Fibroblast of gingiva (primary cell): ENCODE measurements at places on chromosomes 1 and 21.

GRCh38 chr1:9059891-9060744 lies 9.3 kb downstream of the SLC2A5 start:
- DNase-seq = no peak

DNA sequence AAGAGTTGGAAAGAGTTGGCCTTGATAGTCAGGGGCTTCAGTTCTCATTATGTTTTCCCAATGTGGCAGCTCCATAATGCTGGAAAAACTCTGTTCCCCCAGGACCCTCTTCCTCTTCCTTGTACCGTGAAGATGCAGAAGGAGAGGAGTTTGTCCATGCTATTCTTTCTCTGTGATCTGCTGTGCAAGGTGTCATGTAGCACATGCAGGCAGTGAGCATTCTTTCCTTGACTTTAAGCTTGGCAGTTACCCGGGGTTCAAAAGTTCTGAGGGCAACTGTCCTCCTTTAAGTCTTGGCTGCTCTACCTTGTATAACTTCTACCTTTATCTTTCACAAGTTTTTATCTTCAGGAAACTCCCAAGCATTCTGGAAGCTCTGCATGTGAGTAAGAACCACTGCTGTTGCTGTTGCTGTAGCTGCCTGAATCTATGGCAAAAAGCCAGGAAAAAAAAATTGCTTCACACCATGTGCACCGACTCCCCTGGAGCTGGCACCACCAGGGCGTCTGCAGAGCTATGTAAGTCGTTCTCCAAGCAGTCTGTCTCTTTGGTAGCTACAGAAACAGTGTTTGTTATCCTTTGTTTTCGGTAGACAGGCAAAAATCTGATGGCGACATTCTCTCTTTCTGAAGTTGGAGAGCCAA lies 42.7 kb upstream of the SLC16A1 start:
- DNase-seq = peak; percentile 97

DNA sequence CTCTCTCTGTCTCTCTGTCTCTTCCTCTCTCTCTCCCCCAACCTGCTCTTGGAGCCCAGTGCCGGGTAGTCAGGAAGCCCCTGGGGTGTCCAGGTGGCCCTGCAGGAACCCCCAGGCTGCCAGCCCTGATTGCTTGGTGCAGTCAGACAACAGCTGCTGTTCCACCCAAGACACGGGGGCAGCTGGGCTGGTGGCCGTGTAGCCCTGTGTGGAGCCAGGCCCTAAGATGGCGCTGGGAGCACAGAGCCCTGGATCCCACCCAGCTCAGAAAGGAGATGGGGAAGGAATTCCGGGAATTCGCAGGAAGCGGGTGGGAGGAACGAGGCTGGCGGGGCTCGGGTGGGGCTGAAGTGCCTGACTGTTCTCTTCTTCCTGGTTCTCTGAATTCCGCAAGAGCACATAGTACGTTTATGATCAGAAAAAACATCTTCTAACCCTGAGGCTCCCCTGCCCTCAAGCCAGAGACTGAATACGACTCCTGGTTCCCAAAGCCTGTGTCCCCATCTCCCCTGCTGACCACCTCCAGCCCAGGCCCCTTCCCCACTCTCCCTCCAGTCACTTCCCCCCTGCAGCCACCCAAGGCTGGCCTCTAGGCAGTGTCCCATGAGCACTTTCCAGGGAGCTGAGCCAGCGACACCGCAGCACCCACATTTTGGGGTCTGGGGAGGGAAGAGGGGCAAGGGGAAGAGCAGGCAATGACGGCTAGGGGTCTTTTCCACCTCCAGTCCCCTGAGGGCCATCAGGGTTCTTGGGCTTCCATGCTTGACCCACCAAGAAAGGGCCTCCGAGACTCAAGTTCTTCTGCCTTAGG lies 55.0 kb downstream of the WNT9A start:
- no peak for DNase-seq

GRCh38 chr1:104624538-104624937 lies 874.8 kb downstream of the AMY1C start:
- no peak for DNase-seq

- no peak for DNase-seq
Observed at GRCh38 chr21:43609501-43610340, 49.6 kb downstream of the HSF2BP start.

DNA sequence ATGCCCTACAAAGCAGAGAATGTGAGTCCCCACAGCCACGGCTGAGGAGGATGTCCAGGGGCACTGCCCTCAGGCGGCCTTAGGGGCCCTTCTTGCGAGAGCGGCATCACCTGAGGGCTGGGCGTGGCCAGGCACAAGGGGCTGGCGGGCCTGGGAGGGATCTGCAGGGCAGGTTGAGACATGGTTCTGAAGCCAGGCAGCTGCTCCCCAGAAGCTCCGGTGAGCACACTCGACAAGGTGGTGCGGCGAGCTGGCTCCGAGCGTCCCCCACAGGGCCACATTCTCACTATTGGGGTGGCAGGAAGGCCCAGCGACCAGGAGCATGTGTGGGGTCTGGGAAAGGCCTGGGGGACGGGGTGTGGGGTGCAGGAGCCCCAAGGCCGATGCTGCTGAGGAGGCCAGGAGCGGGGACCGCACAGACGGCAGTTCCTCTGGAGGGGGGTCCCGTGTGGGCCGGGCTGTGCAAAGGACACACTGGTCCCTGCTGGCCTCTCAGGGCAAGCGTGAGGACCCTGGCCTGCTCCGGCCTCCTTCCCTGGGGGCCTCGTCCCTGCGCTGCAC lies 47.2 kb downstream of the MORN1 start:
- no peak for DNase-seq

- DNase-seq = no peak
Observed at GRCh38 chr1:234504969-234505768, 26.2 kb upstream of the TARBP1 start.

DNA sequence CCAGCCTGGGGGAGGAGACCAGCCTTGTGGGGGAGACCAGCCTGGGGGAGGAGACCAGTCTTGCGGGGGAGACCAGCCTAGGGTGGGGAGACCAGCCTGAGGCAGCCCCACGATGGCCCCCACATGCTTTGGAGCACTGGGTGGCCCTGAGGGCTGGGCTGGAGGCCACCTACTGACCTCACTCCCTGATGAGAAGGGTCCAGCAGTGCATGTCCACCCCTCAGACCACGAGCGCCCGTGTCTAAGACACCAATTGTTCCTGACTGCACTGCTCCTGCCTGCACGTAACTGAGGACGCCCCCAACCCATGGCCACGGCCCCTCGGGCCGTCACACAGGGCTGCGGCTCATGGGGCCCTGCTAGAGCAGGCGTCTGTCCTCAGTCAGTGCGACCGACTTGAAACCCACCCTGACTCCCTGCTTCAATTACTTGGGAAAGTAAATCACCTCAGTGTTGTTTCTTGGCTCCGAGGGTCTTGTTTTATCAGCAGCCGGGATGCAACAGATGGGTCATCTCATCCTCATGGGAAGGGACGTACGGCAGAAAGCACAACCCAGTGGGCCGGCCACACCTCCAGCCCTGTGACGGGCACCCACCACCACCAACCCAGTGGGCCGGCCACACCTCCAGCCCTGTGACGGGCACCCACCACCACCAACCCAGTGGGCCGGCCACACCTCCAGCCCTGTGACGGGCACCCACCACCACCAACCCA lies at the start of gene SPATC1L:
TSS of gene SPATC1L (minus strand) at position 550 of the 715 bp plus-strand sequence. CDS start 1,643 bp downstream, outside the sequence.
- DNase-seq = peak; percentile 75

GRCh38 chr1:45359882-45360513 lies 19.8 kb upstream of the MUTYH start:
- peak; percentile 70 for DNase-seq

DNA sequence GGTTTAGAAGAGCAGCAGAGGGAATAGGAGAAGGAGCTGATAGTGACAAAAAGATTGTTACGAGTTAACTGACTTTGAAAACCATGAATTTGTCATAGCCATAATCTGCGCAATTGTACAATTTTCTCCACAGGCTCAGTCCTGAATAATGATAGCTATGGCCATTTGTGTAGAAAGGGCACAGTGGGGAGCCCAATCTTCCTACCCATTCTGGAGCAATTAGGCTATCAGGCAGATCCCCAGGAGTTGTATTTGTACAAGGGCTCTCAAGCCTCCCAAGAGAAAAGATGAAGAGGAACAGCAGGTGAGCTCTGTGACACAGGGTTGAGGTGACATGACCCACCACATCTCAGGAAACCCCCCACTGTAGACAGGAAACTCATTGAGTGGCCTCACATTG lies 42.1 kb upstream of the SAMD13 start:
- no peak for DNase-seq

DNA sequence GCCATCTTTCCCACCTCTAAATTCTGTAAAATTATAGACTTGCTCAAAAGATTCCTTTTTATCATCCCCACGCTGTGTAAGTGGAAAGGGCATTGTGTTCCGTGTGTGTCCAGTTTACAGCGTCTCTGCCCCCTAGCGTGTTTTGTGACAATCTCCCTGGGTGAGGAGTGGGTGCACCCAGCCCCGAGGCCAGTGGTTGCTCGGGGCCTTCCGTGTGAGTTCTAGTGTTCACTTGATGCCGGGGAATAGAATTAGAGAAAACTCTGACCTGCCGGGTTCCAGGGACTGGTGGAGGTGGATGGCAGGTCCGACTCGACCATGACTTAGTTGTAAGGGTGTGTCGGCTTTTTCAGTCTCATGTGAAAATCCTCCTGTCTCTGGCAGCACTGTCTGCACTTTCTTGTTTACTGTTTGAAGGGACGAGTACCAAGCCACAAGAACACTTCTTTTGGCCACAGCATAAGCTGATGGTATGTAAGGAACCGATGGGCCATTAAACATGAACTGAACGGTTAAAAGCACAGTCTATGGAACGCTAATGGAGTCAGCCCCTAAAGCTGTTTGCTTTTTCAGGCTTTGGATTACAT lies 61.9 kb downstream of the POFUT2 start:
- no peak for DNase-seq

- DNase-seq = no peak
Observed at GRCh38 chr1:90133133-90133532, 138.2 kb downstream of the ZNF326 start.

DNA sequence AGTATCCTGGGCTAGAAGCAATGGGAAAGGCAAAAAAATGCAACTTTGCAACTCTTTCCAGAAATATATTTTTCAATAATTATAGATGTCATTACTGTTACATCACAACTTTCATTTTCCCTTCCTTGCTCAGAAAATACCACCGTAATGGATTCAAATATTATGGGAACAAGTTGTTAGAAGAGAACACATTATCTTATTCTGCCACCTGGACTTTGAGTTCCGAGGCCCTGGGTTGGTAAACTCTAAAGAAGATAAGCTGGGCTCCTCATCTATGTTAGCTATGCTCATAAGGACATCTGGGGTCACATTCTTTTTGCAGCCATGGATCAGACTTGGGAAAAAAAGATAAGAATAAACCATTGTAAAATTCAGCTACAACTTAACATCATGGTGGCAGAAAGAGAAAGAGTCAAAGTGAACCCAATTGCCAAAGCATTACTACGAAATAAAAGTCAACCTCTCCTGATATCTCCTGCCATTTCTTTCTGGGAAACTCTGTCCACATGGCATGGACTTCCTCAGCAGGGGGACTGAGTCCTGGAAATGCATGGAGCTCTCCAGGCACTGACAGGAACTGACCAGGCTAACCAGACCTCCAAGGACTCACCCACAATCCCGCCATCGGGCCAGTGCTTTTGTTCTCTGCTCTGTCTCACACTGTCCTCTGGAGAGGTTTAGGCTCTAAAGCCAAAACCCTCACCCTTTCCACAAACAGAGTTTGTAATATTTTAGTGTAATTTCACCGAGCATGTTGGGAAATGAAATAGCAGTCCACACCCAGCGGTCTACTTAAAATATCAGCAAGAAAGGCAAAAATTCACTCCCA lies 499.1 kb upstream of the RUNX1 start:
- DNase-seq = no peak

- DNase-seq = no peak
Observed at GRCh38 chr1:86583593-86583992, 36.7 kb downstream of the CLCA4 start.

DNA sequence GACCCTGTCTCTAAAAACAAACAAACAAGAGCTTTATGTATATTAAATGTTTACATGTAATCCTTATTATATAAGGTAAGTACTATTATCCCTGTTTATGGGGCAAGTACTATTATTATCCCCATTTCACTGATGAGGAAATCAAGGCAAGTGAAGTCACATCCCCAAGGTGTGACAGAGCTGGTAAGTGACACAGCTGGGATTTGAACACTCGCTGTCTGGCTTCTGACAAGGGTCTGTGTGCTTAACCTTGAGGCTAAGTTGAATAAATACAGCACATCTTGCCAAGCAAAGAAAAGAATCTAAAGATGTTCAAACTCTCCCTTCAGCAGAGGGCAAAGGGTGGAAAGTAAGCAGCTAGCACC lies 167.9 kb upstream of the IRF2BP2 start:
- DNase-seq = peak; percentile 4

GRCh38 chr21:21187579-21187978 lies 189.4 kb downstream of the NCAM2 start:
- no peak for DNase-seq

DNA sequence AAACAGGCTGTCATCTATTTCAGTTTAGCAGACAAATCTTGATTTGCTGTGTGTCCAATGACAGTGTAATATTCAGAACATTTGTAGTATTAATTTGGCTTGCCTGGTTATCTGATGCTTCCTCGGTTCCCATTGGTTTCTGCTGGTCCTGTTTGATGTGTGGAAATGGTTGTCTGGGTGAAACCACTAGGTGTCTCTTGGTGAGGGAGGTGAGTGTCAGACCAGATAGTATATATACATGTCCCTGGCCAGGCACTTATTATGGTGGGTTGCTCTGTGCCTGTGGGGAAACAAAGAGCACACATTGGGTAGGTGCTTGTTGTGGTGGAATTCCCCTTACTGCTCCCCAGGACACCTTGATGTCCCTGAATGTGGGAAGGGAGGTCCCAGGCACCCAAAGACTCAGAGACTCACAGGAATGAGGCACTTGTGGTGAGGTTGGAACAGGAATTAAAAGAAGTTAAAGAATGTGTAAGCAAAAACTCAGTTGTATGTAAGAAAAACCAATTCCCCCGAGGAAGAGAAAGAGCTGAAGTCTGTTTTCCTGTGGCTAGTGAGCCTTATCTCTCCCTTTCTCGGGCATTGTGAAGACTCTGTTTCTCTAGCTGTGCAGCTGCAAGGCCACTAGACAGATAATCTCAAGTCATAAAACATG lies 1519.1 kb downstream of the BRINP3 start:
- DNase-seq = no peak

- DNase-seq = no peak
Observed at GRCh38 chr1:25765923-25766589, 33.9 kb upstream of the SELENON start.

- DNase-seq = no peak
Observed at GRCh38 chr1:40241362-40241761, 6.4 kb upstream of the TMCO2 start.

DNA sequence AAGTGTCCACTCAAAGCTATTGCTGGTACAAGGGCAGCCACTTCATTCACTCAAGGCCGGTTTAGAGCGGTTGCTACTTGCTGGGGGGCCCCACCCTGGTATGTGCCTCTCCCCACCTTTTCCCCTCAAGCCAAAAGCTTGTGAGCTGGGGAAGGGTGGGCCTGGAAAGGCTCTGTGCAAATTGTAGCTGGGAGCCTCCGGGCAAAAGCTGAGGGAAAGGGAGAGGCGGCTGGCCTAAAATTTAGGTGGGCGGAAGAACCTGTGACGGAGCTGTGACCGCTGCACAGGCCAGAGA lies 306 bp upstream of the SH3D21 start:
- no peak for DNase-seq

GRCh38 chr1:168453056-168453455 lies 90.7 kb downstream of the XCL2 start:
- no peak for DNase-seq

GRCh38 chr1:15678578-15678977 lies 5.5 kb upstream of the PLEKHM2 start:
- DNase-seq = peak; percentile 41
